ENCODE measurements at places on chromosomes 11 and 22.

DNA sequence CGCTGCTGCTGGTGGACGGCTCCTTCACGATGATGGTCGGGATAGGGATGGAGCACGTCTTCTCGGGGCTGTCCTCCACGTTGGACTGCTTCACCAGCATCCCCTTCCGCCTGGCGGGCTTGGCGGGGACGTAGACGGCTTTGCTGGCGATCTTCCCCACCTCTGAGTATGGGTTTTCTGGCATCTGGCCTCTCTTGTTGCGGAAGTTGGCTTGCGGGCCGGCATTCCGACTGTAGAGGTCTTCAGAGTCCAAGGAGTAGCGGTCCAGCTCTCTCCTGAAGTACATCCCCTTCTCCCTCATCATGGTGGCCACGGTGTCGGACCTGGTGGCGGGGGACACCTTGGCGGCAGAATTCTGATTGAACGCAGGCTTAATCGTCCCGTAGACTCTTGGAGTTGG lies 88.8 kb downstream of the CTTN start:
- no peak for DNase-seq

DNA sequence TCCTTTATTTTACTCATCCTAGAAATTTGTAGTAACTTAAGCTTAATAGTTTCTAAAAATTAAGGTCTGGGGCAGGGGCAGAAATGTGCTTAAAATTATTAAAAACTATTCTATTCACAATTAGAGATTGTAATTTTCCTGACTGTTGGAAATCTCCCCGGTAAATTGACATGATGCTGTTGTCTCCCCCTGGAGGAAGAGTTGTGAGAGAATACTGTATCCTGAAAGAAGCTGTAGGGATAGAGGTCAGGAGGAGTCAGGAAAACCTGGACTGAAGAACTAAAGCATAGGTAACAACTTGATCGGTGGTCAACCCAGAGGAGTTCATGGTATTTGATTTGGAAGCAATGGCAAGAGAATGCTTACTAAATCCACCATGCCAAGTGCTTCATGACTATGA lies 16.2 kb upstream of the ESAM start:
- no peak for DNase-seq

GRCh38 chr11:9550191-9550628 lies 23.3 kb upstream of the WEE1 start:
- DNase-seq: no peak

DNA sequence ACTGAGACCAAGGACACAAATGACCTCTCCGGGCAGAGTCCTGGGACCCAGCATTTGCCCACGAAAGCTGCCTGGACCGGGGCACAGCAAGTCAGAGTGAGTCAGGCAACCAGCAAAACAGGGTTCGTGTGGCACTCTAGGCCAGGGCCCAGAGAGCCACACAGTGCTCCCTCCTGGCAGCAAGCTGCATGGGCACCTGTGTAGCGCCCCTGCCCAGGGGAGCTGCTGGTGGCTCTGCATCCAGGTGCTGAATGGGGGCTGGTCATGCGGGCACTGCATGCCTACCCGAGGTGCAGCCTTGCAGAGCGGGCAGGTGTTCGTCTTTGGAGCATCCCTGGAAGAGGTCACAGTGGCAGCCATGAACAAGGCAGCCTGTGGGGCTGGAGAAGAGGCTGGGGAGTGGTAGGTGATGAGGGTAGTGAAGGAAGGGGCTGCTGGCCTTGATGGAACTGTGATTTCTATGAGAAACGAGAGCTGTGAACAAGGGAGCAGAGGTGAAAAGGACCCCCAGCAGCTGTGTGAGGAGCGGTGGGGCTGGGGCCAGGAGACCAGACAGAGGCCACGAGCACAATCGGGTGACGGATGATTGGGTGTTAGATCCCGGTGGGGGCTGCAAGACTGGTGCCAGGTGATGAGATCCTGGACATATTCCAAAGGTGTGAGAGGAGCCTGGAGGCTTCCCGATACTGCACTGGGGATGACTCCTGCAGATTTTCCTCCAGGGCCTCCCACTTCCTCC lies 63.3 kb downstream of the DGCR2 start:
- no peak for DNase-seq

GRCh38 chr11:12721816-12722604 lies 47.8 kb downstream of the TEAD1 start:
- DNase-seq: no peak

DNA sequence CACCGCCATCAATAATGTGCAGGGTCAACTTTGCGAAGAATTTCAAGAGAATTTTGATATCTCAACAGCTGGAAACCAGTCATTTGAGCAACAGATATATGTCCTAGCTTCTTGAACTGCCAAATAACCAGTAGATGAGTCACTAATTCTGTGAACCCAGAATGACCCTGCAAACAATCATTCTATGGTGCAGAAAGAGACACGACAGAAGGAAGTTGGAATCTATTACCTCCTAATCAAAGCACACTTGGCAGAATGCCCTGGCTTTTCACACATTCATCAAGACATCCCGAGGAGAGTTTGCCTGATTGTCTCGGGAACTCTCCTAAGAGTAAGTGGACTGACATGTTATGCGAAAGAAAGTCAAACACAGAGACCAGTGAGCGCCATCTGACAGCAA lies 621.1 kb downstream of the OPCML start:
- DNase-seq: no peak
